Stimulated activated CD8-positive, alpha-beta memory T cell treated with anti-CD3 and anti-CD28 coated beads, Interleukin-15, amount 100 ng/mL, for 4 hours (primary cell): ENCODE measurements at places on chromosomes 13 and 19.
A peak's percentile ranks its signal among the peaks of the same experiment; 100 is the strongest.

DNA sequence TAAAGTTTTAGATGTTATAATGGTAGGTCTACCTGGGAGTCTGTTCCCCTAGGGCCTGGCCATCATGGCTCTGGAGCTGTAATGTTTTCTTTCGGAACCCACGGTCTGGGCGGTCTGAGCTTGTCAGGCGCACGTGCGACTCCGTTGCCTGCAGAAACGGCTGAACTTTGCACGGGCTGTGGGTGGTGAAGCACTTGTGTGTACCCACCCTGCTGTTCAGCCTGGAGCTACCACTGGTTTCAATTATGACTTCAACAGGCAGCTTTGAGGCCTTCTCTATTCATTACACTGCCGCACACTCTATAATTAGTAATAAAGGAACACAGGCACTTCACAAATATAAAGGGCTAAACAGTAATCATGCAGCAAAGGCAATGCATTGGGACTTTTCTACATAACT is 6.0 kb downstream of the PCDH8 start:
- DNase-seq, result no peak

DNA sequence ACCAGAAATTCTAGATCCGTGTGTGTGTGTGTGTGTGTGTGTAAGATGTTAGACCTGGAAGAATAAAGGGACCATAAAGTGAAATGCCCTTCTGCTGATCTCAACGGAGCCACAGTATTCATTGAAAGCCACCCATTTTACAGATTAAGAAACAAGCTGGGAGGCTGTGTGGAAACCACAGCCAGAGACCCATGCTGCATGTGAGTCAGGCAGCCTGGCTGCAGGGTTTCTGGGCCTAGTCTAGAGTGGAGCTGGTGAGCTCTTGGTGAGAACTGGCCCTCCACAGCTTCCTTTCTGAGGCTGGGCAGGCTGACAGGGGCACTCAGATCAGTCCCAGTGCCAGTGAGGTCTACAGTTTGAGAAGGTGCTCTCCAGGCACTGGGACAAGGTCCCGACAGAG is 75.3 kb downstream of the SERP2 start:
- DNase-seq, result no peak

GRCh38 chr13:110726726-110727125 is 13.2 kb downstream of the ING1 start:
- peak; percentile 44 for DNase-seq

GRCh38 chr13:45834411-45834994 is 17.1 kb downstream of the SIAH3 start:
- no peak for DNase-seq

DNA sequence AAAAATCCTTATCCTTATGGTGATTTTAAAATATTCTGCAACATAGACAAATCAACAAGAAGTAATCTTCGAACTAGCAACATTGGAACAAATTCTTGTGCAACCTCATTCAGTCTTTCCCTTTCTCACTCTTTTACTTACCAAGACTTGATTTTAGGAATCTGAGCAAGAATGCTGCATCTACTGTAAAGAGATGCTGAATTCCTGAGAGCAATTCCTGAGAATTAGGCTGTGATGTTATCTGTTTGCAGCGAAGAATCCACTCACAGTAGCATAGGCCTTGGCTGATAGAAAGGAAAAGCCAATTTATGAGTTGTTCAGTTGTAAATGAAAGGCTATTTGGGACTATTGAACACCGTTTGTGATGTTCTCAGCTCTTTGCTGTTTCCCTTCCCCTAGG is 144.3 kb downstream of the CRYL1 start:
- no peak for DNase-seq

DNA sequence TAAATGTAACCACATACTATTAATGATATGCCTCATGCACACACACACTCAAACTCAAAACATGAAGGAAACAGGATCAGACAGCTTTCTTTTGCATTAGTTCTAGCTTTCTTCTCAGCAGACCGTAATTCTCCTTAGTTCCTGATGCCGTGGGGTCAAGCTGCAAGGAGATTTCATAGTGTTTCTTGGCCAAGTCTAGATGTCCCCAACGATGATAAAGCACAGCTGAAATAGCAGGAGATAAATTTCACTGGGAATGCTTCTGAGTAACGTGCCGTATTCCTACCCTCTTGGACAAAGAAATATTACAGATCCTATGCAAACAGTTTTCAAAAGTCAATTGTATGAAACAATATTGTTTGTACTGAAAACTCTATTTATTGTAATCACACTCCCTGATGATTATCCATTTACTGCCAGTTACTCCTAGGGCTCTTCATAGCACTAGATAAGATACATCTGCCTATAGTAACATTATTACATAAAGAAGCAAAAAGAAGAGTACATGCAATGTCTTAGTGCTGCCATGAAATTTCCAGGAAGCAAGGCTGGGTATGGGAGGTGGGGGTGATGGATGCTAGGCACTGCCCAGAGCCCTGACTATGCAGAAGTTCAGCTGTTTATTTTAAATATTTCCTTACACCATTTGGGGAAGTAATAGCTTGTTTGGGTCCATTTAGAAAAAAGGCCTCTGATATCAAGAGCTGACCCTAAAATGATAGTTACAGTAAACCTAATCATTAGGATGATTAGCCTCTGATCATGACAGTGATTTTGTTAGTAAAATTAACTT is 16.5 kb upstream of the GGACT start:
- no peak for DNase-seq

- DNase-seq, result no peak
Measured at GRCh38 chr13:76968041-76968440, 19.7 kb downstream of the ACOD1 start.

DNA sequence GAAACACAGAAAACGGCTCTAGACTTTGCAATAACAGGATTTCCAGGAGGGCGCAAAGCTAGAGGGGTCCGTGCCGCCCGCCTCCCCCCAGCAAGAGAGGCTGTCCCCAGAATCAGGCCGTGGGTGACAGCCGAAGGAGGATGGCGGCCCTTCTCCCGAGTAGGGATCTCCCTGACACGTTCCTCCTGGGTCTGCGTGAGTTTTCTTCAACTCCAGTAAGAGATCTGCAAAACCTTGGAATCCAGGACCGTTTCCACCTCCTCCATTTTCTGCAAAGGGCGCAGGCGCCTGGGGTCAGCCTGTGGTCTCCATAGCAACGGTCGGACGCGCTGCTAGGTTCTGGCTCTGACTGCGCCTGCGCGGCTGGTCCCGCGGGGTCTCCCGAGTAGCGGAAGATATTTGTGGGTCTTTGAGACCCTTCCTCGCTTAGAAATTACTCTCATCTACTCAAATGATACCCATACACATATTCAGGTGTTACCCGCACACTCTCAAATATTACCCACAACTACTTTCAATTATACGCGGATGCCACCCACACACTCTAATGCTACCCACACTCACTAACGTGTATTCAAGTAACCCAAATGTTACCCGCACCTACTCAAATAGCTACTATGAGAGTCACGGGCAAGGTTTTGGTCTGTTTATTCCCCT is 2.1 kb downstream of the PNMA8C start:
- DNase-seq, result no peak

DNA sequence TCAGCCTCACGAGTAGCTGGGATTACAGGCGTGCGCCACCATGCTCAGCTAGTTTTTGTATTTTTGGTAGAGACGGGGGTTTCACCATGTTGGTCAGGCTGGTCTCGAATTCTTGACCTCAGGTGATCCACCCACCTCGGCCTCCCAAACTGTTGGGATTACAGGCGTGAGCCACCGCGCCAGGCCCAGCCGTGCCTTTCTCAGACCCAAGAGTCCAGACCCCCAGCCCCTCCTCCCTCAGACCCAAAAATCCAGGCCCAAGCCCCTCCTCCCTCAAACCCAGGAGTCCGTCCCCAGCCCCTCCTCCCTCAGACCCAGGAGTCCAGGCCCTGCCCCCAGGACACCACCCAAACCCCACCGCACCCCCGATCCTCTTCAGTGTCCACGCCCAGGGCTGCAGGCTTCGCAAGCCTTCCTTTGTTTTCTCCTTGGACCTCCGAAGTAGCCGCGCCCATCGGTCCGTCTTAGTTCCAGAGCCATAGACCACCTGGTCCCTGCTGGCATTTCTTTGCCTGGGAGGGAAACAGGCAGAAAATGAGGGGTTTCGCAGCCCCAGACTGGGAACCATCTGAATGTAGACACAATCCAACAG is 3.7 kb downstream of the TMC4 start:
- DNase-seq, result no peak

DNA sequence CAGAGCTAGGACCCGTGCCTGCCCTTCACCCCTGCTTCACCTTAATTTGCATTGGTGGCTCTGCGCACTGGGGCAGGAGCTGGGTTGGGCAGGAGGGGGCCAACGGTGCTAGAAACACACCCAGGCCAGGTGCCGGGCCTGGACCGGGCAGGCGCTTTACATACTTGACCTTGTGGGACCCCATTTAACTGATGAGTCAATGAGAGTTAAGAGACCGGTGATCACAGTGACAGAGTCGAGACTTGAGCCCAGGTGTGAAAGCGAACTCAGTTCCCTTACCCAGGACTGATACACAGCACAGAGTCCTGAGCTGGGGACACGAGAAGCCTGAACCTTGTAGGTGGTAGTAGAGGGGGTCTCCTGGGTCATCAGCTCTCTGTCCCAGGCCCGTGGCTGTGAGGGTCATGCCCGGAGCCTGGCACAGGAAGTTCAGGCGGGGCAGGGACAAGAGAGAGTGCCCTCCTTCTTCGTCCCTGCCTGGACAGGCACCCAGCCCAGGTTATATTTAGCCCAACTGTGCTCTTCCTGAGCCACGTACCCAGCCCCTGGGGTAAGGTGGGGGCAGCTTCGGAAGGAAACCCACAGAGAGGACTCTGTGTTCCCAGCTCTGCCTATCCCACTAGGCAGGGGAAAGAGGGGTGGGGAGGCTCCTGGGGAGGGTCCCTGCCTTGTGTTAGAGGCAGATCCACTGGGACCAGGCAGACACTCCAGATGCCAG is 1.9 kb downstream of the PRX start:
- no peak for DNase-seq

DNA sequence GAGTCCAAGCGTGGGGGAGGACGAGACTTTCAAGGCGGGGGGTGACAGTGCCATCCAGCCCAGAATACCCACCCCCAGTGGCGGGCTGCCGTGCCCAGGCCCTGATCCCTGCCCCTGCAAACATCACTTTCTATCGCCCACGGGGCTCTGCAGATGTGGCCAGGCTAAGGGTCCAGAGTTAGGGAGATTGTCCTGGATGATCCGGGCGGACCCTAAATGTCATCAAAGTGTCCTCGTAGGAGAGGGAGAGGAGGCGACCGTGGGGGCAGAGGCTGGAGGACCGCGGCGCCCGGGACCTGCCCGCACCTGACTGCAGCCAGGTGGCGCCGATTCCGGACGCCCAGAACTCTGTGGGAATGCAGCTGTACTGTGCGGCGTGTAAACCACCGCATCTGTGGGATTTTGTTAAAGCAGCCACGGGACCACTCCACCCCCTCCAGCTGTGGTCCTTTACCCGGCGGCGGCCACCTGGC is 32.4 kb downstream of the GJA3 start:
- no peak for DNase-seq

DNA sequence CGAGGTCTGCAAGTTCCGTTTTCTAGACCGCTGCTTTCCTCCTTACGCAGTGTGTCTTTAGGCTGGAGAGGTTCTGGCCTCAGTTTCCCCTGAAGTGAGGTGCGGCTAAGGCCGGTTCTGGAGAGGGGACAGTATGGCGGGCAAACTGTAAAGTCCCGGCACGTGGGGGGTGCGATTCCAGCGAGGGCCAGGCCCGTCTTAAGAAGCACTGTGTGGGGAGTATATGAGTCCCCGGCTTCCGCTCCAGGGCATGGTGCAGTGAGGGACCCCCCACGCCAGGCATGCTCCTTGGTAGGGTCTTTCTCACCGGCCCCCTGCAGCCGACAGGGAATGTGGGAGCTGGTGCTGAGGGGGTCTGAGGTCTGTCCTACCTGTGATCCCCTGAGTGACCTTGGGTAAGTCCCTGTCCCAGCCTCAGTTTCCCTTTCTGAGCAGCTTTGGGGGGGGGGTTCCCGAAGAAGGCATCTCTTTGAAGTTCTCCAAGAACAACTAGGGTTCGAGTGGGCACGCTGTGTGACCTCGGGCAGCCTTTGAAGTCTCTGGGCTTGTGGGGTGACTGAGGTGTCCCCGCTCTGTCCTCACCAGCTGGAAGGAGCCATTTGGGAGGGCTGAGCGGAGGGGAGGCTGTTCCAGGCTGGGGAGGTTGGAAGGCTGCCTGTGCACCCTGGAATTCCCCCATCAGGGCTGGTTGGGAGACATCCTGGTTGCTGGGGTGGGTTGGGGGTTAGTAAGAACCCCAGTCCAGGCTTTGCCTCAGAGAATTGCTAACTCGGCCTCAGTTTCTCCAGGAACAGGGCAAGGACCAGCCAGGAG is 1.5 kb downstream of the NFIC start:
- no peak for DNase-seq

DNA sequence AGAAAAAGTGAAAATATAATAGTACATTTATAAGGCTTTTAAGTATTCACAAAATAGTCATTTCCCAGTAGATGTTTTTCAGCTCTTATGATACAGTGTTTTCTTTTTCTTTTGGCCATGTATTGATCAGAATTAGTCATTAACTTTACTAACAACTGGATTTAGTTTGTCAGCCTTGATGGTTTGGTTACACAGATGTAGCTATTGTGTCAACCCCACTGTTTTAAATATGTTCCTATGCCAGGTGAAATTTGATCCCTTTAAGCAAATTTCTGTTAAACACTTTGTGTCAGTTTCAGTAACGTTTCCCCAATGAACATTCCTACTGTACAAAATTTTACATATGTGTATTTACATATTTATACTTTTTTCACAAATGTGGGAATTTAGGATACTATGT is 261.5 kb upstream of the STARD13 start:
- DNase-seq, result no peak

GRCh38 chr13:102830646-102831045 is 15.2 kb upstream of the ERCC5 start:
- no peak for DNase-seq

DNA sequence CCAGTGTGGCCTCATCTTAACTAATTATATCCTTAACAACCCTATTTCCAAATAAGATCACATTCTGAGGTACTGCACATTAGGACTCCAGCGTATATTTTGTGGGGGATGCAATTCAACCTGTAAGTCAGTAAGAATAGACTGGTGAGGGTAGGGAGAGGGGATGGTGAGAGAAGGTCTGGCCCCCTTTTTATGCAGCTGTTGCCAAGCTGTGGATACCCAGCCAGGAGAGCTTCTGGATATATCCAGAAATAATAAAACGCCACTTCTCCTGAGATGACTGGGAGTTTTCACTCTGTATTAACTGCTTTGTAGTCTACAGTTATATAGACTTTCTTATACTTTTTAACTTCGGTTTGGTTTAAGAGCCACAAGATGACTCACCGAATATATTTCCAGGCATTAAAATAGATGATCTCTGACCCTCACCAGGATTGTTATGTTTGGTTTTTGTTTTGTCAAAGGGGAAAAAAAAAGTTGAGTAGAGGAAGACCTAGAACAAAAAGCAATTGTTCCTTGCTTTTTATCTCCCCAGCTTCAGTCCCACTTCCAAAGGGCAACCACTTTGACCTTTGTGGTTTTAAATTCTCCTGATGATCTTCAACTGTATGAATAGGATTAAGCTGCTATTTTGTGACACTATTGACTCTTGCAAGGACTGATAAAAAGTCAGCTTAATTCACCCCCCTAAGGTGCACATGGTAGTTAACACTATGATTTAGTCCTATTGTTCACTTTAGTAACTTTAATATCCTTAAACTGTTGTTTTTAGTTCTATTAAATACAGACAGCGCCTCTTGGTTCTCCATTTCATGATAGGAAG is 3.1 kb upstream of the NEK3 start:
- DNase-seq, result no peak
